Posterior vena cava (tissue), 2 donors: ENCODE measurements at places on chromosomes 2 and 18. TPM values are rescaled to one million over a fixed set of nuclear protein-coding genes. Genes with fewer than 3 reads are reported as not detected.

GRCh38 chr18:73023975-73024374 is 156.2 kb upstream of the NETO1 start:
- no peak for DNase-seq

- DNase-seq: no peak
Measured at GRCh38 chr2:43748333-43748732, 25.5 kb upstream of the DYNC2LI1 start.

- DNase-seq: no peak
Measured at GRCh38 chr2:152465541-152465940, 130.6 kb downstream of the FMNL2 start.

- no peak for DNase-seq
Measured at GRCh38 chr18:3877678-3878077, 427.7 kb downstream of the TGIF1 start.

AFF3 gene
- total RNA-seq: 15.5 TPM

DNA sequence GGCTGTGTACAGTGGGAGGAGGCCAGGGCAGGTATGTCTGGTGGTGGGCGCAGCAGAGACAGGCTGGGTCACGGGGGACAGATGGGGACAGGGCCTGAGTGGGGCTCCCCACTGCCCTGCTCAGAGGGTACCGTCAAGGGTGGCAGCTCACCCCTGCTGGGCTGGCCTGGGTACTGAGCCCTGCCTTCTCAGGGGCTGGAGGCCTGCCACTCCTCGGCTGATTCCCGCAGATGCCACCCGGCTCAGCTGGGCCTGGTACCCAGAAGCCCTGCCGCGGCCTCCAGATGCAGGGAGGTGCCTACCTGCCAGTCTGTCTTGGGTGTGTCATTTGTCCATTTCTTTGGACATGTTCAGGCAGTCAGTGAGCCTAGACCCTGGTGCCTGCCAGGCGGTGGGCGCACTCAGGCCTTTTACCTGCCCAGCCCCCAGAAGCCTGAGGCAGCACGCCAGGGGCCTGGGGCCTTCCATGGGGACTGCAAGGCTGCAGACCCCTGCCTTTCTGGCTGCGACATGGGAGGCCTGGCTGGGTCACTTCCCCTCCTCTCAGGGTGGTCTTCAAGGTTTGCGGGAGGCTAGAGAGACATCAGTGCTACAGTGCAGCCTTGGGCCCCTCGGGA is 3.3 kb downstream of the SNORC start:
- no peak for DNase-seq

GRCh38 chr2:13651684-13652131 is 935.0 kb downstream of the TRIB2 start:
- no peak for DNase-seq

DNA sequence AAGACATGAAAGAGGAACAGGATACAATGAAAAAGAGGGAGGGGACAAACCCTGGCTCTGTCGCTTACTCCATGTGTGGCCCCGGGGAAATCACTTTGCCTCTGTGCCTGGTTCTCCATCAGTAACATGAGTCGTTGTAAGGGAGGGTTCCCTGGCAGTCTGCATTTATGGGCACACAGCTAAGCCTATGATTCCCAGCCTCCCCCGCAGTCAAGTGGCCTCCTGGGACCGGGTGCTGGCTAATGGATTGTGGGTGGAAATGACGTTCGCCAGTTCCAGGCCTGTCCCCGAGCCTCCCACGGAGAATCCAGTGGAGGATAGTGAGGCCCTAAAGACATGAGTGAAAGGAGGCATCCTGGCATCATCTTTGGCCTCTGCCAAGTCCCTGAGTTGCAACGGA is 42.7 kb downstream of the SFXN5 start:
- no peak for DNase-seq

- no peak for DNase-seq
Measured at GRCh38 chr2:160301420-160301819, 101.3 kb upstream of the ITGB6 start.

POMC gene
- total RNA-seq: 2.2 TPM

KCNE4 gene
- total RNA-seq: 21.2 TPM

- no peak for DNase-seq
Measured at GRCh38 chr2:181340891-181341290, 116.3 kb upstream of the ITGA4 start.

DNA sequence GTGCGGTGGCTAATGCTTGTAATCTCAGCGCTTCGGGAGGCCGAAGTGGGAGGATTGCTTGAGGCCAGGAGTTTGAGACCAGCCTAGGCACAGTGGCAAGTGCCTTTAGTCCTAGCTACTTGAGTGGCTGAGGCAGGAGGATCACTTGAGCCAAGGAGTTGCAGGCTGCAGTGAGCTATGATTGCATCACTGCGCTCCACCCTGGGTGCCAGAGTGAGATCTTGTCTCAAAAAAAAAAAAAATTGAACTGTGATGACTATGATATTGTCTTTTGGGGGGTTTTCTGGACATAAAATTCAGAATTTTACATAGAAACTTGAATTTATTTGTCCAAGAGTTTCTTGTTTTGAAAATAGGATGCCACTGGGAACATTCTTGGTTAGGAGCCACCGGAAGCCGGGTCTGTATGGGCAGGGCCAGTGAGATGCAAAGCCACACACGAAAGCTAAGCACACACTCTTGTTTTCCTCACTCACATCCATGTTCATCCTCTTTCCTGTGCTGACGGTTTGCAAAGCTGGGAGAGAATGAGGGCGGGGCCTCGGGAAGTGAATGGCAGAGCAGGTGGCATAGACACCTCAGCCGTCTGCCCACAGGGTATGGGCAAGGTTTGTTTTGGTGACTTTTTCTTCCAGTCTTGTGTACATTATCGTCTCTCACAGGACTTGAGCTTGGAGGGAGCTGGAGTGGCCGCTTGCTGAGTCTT is 12.6 kb downstream of the AGAP1 start:
- DNase-seq: peak; percentile 38

IL1A gene
- not detected for total RNA-seq

DNA sequence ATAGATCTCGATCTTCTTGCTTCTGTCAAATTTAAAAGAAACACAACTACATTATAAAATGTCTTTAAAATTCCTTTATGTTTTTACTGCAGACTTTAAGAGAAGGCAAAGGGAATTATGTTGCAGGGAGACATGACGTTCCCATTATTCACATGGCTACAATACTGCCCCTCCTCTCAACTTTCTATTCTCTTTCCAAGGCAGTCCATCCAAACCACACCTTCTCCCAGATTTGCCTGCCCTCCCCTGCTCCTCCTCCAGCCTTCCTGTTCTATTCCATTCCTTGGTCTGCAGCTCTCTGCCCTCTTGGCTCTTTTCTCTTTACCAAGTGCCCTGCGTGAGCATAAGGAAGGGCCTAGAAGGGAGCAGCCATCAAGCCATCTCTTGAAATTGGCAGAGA is 61.3 kb downstream of the NABP1 start:
- no peak for DNase-seq

ATG16L1 gene
- total RNA-seq: 19.9 TPM

- DNase-seq: no peak
Measured at GRCh38 chr2:208278549-208278948, 12.5 kb downstream of the PIKFYVE start.

LYPD1 gene
- total RNA-seq: 0.33 TPM

GRCh38 chr2:129070663-129071062 is 752.0 kb upstream of the HS6ST1 start:
- DNase-seq: no peak

GRCh38 chr18:48472610-48473009 is 63.4 kb upstream of the ZBTB7C start:
- DNase-seq: no peak

GRCh38 chr2:64727843-64728463 is 74.2 kb upstream of the SERTAD2 start:
- no peak for DNase-seq

GRCh38 chr2:143410082-143410897 is 281.1 kb downstream of the ARHGAP15 start:
- no peak for DNase-seq

DNA sequence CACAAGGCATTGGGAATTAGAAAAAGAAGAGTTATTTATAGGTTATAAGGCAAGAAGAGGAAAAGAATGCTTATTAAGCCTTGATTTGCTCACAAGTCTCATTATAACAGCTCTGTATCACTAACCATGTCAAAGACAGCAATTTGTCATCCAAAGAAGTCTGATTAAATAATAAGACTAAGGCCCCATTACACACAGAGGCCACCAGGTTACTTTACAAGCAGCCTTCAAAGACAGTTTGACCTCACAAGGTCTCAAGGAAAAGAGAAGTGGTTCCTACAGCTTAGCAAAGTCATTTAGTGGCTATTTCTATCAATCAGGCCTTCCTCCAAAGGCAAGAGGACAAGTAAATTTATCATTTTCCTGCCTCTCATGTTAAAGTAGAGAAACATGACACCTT is 188.5 kb downstream of the MBD2 start:
- no peak for DNase-seq

SETBP1 gene
- total RNA-seq: 76.9 TPM

DNA sequence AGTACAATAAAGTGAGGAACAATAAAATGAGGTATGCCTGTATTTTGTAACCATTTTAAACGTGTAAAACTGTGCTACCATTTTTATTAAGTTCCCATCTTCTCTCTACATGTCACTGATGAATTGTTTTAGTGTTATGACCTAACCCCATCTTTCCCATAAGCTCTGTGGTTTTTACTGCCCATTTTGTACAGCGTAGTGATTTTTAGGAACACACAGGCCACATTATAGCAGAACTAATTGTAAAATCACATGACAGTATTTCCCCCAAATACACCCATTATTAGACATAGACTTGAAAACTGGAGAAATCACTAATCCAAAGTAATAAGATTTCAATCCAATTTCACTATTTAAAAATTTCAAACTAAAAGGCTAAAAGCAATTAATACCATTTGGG is 130.7 kb downstream of the TMEM247 start:
- no peak for DNase-seq

CIB4 gene
- not detected for total RNA-seq

GRCh38 chr2:100647709-100648108 is 84.9 kb downstream of the PDCL3 start:
- no peak for DNase-seq

DNA sequence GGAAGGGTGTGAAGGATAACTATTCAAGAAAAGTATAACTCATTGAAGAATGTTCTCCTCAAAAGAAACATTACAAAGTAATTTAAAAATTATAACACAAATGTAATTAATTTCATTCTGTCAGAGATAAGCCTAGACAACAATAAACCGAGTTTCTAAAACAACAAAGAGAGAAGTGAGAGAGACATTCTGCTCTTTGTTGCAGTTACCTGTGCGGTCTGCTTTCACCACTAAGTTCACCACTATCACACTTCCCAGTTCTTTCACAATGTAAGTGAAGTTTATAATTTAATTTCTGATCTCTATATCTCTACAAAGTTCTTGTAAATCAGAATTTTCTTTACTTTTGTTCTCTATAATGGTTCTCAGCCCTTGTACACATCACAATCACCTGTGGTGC is 76.3 kb upstream of the FRZB start:
- DNase-seq: no peak

DNA sequence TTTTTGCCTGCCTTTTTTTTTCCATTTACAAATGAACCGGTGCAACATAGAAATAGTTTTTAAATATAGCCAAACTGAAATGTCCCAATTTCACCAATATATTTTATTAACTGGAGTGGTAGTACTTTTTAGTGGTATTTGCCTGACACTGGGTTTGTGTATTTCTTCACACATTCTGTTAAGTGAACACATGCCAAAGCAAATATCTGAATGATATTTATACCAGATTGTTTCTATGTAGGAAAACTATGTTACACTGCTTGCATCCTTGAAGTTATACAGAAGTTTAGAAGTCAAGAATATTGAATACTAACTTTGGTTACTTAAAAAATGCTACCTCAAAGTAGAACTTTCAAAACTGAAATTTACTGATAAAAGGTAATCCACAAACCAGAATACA is 19.4 kb upstream of the ITPRID2 start:
- no peak for DNase-seq

DNA sequence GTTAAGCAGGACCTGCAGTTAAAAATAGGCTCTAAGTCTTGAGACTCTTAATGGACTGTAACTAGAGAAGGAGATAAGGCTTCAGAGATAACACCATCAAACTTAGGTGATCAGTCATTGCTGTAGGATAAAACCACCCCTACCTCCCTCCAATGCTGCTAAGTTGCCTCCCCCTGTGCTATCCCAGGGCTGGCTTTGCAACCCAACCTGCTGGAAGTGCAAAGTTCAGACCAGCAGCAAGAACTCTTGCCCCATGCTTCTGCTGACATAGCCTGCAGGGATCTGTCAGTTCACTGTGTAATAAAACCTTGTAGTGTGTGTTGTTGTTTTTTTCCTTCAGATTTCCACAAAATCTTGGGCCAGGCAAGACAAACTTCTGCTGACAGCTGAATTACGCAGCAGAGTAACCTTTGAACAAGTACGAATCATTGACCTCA is 57.4 kb upstream of the EPB41L3 start:
- no peak for DNase-seq

- no peak for DNase-seq
Measured at GRCh38 chr18:12837747-12838146, 46.3 kb downstream of the PTPN2 start.

CUL3 gene
- 84.1 TPM for total RNA-seq

- no peak for DNase-seq
Measured at GRCh38 chr2:97663626-97663961, 250 bp downstream of the ACTR1B start.

SKOR2 gene
- total RNA-seq: not detected

GRCh38 chr18:36655930-36656329 is 172.9 kb downstream of the TPGS2 start:
- DNase-seq: no peak

OTOF gene
- 0.32 TPM for total RNA-seq

CERKL gene
- not detected for total RNA-seq

SLC23A3 gene
- 0.71 TPM for total RNA-seq

RIT2 gene
- total RNA-seq: not detected

DNA sequence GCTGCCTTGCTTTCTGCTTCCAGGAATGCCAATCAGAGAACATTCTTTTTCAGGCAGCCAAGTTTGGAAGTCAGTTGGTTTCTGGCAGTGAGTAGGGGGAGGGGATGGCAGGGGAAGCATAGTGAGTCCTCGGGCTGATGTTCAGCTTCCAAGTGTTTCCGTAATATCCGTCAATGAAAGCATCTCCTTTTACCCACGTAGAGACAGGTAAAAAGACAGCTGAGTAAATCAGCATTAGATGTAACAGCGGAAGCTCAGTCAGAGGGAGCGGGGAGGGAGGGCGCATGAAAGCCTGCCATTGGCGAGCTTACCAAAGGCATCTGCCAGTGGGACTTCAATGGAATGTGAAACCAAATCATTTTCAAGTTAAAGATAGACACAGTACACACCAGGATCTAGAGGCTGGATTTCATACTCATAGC is 117.1 kb upstream of the DTNA start:
- no peak for DNase-seq

DNA sequence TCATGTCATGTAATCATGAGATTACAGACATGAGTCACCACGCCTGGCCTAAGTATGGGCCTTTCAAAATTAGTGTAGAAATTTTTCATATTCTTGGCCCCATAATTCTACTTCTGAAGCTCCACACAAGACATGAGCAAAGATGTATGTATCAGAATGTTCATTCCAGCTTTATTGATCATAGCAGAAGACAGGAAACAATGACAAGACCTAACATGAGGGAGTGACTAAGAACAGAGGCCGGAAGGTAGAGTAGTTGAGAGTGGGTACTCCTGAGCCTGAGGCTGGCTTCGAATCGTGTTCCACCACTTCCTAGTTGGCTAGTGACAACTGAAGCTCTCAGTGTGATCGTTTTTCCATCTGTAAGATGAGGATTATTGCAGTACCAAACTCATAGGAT is 89.3 kb downstream of the ARMC9 start:
- no peak for DNase-seq

GRCh38 chr2:8234757-8235374 is 447.0 kb upstream of the ID2 start:
- DNase-seq: no peak

- DNase-seq: no peak
Measured at GRCh38 chr2:234472155-234472554, 24.7 kb downstream of the ARL4C start.
